Neural crest cell (in vitro differentiated cells): ENCODE measurements at places on chromosomes 1 and 21.

DNA sequence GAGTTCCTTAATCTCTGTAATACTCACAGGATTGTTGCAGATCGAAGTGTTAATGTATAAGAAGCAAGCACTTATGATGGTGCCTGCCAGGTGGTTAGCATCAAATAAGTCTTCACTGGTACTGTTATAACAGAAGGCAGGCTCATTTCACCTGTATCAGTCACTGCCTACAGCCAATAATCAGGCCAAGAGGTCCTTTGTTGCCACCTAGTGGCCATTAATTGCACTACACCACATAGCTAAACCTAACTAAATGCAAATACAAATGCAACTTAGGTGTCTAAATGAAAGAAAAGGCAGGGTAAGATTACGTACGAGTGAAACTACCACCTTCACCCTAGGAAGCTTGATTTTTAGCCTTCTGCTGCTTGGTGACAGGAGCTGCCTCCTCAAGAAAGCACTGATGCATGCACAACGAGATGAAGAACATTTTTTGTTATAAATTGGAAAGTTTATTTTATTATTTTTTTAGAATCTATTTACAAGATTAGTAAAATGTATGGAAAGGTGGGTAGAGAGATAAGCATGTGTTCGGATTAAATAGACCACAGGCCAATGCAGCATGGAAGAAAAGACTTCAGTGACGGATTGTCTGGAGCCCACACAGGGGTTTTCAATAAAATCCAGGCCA is 334.8 kb upstream of the CAMK1G start:
- DNase-seq: peak; percentile 71

- no peak for DNase-seq
Measured at GRCh38 chr1:164702216-164702615, 143.2 kb downstream of the PBX1 start.

DNA sequence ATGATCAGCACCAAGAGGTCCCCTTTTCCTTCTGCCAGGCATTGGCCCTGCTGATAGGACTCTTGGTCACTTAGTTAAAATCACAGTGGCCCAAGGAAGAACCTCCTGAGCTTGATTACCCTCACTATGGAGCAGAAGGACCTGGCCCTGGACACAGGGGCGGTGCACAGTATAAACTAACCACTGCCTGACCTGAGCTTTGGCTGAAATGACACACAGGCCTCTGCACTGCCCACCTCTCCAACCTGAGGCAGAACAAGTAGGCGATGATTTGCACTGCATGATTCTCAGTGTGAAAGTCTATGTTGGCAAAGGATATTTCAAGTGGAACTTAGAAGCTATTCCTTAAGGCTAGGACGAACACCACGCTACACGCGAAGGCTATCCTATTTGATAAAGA is 48.5 kb downstream of the CAPN2 start:
- DNase-seq: no peak

GRCh38 chr1:63524201-63524600 is 876 bp downstream of the EFCAB7 start:
- no peak for DNase-seq

DNA sequence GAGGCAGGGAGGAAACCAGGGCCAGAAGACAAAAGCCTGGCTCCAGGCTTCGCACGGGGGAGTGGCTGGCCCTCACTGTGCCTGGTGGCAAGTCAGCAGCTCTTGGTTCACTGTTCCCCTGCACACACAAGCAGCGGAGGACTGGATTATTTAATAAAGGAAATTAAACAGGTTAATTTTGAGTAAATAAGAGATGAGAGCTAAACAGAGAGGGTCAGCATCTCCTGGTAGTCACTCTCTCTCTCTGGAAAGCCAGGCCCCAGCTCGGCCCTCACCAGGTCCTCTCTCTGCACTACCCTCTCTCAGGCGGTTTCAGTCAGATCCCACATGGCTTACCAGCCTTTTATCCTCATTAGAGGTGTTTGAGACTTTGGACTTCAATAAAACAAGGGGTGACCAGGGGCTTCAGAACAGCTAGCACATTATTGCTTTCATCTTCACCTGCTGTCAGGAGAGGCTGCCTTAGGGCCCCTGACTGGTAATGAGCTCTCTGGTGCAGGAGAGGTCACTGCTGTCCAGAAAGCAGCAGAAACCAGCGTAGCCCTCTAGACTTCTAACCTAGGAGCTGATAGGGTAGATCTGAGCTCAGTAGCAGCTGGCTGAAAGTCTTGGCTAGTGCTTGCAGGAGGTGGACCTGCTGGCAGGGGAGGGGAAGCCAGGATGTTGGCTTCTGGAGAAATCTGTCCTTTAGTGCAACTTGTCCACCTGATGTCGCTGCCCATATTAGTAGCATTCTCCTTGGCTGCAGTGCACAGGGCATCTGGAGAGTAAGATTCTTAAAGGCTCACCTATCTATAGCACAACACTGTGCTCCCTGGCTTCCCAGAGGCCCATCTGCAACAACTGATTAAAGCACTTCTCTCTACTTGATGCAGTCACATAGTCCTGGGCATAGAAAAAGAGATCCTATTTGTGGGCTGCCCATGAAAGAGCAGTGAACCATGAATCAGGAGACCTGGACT is 45.9 kb downstream of the SYT6 start:
- no peak for DNase-seq

GRCh38 chr1:47231301-47232186 is 481 bp downstream of the TAL1 start:
- peak; percentile 29 for DNase-seq

DNA sequence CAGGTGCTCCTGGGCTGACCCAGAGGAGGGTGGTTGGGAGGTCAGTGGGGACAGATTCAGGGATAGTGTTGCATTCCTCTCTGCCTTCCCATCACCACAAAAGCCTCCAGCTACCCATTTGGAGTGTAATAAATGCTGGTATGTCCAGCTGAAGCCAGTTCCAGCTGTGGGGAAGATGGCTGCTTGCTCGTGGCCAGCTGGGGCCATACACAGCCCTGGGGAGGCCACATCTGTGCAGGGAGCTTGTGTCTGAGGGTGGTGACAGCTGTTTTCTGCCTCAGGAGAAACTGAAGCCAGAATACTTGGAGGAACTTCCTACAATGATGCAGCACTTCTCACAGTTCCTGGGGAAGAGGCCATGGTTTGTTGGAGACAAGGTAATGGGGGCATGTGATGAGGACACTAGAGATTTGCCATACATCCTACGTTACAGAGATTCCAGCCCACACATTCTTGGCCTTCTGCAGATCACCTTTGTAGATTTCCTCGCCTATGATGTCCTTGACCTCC is 2.7 kb downstream of the GSTM4 start:
- no peak for DNase-seq

- DNase-seq: peak; percentile 65
Measured at GRCh38 chr1:225877580-225877979, 4.6 kb downstream of the TMEM63A start.

DNA sequence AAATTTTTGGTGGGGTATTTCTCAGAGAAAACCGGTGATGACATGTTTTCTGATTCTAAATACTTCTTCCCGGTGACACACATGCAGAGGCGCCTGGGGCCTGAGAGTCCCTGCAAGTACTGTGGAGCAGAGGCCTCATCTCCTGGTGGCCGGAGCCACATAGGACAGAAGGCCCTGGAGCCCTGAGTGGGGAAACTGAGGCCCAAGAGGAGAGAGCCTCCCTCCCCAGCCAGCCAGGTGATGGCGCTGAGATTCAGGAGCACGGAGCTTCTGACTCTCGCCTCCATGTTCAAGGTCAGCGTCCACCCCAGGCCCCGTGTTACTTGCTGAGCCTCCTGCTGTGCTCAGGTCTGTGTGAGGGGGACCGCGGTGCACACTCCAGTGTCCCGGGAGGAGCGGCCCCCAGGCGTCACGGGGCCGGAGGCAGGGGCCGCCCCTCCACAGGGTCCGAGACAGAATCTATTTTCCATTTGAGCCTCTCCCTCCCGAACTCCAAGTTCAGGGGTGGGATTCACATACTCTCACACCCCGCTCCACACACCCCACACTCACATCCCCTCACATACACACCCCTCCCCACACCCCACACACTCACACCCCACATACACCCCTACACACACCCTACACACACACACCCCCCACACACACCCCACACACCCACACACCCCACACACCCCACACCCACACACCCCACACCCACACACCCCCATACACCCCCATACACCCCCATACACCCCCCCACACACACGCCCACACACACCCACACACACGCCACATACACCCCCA is 43.8 kb downstream of the SLX9 start:
- no peak for DNase-seq

GRCh38 chr1:10878469-10878868 is 82.0 kb upstream of the CASZ1 start:
- DNase-seq: no peak
